ENCODE measurements at places on chromosomes 3 and 15.

GRCh38 chr15:43410572-43411214 is 39.8 kb downstream of the TUBGCP4 start:
- no peak for DNase-seq

- no peak for DNase-seq
Observed at GRCh38 chr3:16514021-16514700, 662 bp upstream of the RFTN1 start.

- no peak for DNase-seq
Observed at GRCh38 chr3:117003501-117003900, 293.9 kb downstream of the TUSC7 start.

GRCh38 chr3:176988795-176989194 is 208.5 kb downstream of the TBL1XR1 start:
- DNase-seq: no peak

GRCh38 chr3:41075975-41076374 is 123.3 kb upstream of the CTNNB1 start:
- DNase-seq: no peak

DNA sequence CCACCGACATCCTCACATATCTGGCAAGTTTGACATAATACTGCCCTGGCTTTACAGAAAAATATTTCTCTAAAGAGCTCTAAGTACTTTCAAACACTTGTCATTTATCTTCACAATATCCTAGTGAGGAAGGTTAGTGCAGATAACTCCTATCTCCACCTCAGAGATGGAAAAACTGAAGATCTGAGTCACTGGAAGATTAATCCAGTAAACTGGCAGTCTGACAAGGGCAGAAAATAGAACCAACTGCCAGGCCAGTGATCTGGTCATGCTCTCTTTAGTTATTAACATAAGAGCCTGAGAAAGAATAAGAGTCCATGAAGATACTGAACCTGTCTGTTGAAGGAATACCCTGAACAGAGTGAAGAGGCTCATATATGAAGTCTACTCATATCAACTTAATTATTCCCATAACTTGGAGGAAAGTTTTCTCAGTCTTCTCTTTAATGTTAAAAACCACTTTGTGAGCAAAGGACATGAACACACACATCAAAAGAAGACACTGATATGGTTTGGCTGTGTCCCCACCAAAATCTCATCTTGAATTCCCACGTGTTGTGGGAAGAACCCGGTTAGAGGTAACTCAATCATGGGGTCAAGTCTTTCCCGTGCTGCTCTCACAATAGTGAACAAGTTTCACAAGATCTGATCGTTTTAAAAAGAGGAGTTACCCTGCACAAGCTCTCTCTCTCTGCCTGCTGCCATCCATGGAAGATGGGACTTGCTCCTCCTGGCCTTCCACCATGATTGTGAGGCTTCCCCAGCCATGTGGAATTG is 61.4 kb downstream of the GOLIM4 start:
- DNase-seq: no peak

GRCh38 chr3:123843668-123844067 is 40.5 kb downstream of the MYLK start:
- no peak for DNase-seq

- no peak for DNase-seq
Observed at GRCh38 chr15:25763954-25764353, 99.2 kb downstream of the ATP10A start.

GRCh38 chr3:37806505-37807200 is 55.0 kb upstream of the CTDSPL start:
- no peak for DNase-seq

- no peak for DNase-seq
Observed at GRCh38 chr3:28903171-28903601, 377.7 kb upstream of the RBMS3 start.

DNA sequence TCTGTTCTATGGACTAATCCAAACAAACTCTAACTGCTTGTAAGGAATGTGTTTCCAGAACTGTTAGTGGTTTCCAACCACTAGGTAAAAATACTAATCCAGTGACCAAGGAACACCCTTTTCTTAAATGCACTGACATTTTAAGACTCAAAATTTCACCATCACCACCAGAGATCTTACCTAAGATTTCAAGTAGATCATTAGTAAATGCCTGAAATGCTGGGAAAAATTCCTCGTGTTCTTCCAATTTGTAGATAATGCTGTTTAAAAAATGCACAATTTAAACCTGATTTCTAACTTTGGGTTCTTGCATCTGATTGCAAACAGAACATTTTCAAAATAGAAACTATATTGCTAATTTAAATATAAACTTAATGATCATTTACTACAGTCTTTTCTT is 63.4 kb downstream of the ESYT3 start:
- DNase-seq: no peak

DNA sequence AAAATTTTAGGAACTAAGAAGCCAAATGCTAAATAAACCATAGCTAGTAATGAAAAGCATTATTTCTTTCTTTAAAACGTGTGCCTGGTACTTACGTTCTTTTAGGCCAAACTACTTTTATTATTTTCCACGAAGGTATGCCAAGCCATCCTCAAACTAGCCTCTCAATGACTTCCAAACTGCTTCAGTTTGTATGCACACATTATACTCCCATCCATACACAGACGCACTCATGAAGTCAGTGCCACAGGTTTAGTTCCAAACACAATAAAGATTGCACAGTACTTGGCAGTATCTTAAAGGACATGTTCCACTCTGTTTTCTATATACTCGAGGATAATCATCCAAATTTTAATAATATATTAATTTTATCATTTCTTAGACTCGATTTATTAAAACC is 609.2 kb upstream of the ZNF385D start:
- no peak for DNase-seq

DNA sequence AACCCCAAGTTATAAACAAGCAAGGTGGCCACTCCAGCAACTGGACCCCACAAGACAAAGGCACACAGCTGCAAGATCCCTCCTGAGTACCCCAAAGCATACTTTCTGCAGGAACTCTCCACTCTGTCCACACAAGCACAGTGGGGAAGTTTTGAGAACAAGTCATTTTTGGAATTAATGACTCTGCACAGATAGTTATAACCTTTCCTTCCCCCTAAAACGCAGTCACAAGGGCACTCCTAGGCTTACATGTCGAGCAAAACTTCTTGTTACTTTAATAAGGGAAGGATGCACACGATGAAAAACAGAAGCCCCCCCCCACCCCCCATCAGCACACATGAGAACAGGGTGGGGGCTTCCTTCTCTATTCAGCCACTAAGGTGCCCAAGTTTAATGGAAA is 1.2 kb downstream of the STIMATE start:
- DNase-seq: no peak

DNA sequence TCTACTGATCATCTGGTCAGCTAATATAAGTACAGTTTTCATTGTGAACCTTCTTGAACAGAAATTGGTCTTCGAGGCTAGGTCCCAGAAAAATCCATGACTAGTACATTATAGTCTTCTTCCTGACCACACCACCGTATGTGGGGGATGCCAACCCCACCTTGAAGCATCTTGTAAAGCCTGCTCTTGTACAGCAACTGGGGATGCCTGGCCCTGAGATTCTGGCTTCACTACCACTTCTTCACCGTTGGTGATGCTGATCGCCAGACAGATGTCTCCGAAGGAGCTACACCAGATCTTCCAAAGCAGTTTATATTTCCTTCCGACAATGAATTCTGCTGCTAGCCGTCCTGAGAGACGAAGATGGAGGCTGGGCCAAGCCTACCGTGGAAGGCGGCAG is 238.3 kb downstream of the CDIN1 start:
- DNase-seq: no peak

DNA sequence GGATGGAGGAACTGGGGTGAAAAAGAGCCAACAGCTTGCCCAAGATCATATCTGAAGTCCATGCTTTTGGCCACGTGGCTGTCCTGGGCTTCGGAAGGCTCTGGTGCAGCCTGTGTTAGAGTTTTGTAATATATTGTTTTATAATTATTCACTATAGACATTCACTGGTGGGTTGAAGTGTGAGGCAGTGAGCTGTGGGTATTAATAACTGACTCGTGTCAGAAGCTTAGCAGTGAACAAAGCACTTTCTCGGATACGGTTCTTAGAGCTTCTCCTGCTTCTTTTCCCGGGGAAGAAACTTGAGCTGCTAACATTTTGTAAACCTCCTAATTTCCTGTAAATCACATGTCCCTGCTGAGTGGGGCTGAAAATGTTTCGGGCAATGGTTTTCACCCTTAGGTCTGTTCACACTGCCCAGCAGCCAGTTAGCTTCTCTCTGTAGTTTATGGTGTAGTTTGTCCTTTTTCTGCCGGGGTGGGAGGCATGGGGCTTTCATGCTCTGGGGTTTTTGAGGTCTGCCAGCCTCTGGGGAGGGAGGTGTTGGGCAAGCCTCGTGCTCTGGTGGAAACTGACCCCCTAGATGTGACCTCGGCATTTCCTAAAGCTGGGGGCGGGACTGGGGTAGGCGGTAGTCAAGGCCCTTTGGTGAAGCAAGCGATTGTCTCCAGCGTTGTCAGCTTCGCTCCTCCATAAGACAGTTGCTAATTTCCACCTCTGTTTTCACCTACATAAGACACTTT is 1.7 kb downstream of the MRAS start:
- no peak for DNase-seq

GRCh38 chr3:1216856-1217255 is 124.0 kb downstream of the CNTN6 start:
- no peak for DNase-seq

GRCh38 chr15:65641768-65642475 is 20.2 kb downstream of the SLC24A1 start:
- DNase-seq: no peak

Data from immature natural killer cell (primary cell).